Stimulated activated CD4-positive, alpha-beta T cell treated with anti-CD3 and anti-CD28 coated beads, TNF-alpha, amount 100 ng/mL, for 4 hours (primary cell): ENCODE measurements at places on chromosomes 1 and 21.

GRCh38 chr1:198660341-198661261 lies 21.8 kb downstream of the PTPRC start:
- DNase-seq, result no peak

- DNase-seq, result no peak
Observed at GRCh38 chr1:57826535-57826934, 402.7 kb upstream of the DAB1 start.

DNA sequence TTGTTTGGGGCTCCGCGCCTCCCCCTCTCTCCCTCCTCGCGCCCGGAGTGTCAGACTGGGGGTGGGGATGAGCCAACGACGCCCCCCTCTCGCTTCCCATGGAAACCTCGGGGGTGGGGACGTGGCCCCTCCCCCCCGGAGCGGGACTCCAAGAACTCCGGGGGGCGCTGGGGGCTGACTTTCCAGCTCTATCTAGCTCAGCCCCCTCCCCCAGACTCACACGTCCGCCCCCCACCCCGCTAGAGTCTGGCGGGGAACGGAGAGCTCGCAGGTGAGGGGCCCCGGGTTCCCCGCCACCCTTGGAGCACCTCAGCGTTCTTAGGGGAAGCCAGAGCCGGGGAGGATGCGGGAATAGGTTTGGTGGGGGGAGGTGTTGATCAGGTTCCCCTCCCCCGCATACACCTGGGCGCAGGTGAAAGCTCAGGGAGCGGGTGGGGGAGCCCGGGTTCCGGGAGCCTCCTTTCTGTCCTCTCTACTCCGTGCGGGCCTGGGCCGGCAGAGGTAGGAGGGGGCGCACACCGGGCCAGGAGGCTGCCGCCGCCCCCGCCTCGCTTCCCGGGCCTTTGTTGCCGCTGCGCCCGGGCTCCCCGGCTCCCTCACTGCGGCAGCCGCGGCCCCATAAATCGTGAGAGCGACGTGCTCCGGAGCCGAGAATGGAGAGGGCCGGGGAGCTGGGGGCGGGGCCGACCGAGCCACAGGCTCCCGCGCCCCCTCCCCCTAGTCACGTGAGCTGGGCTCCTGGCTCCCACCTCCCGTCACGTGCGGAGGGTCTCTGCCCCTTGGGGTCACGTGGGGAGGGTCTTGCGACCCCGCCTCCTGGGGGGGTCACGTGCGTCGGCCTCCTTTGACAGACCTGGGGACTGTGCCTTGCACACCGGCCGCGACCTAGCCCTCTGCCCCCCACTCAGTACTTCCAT lies 1.9 kb downstream of the EFNA3 start:
- DNase-seq, result no peak

DNA sequence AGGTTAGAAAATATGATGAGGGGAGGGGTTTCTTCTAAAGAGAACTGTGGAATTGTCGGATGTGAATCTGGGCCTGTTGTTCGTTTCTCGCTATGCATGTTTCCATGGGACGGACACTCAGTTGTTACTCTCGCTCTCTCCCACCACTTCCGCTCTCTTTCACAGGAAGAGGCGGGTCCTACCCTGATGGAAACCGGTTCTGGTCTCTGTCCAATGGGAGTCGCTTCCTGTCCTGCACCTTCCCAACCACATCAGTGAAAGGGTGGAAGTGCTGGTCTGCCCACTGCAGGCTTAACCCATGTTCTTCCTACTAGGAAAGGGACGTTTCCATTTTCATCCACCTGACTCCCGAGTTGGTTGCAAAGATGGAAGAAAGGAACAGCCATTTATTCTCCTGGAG lies 119.4 kb downstream of the KCNJ15 start:
- DNase-seq, result no peak

DNA sequence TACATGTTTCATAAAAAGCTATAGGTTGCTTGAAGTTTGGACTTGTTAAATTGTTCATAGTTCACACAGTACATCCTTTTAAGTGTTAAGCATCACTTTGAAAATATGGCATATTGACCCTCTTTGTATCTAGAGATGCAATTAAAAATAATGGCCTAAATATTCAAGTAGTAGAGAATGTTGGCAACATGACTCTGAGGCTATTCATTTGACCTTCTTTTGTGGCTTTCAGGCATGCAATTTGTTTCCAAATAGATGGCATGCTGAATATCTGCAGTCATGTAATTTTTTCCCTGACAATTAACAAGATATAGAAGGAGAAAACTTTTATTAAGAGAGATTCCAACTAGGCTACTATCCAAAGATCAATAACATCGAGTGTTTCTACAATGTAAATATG lies 230.5 kb upstream of the ZRANB2 start:
- no peak for DNase-seq
